Foreskin keratinocyte (primary cell): ENCODE measurements at places on chromosomes 16 and 17. TPM values are rescaled to one million over a fixed set of nuclear protein-coding genes. Genes with fewer than 3 reads are reported as not detected.
A peak's percentile ranks its signal among the peaks of the same experiment; 100 is the strongest.

Gene ATAD5
- 8.3 and 9.2 TPM in 2 replicates for total RNA-seq

Gene CTRB1
- not detected in 2 replicates for total RNA-seq

Gene SLFN14
- total RNA-seq: not detected in 2 replicates

Gene ICAM2
- 0.14 and 0.48 TPM in 2 replicates for total RNA-seq

Gene BRD7
- 71.0 and 78.8 TPM in 2 replicates for total RNA-seq

Gene CMTM2
- not detected in 2 replicates for total RNA-seq

Gene MYLK3
- 0.04 TPM in 1 of 2 replicates, not detected in the other for total RNA-seq

Gene LHX1
- not detected in 2 replicates for total RNA-seq

Gene TLCD3B
- total RNA-seq: 0.07 TPM in 1 of 2 replicates, not detected in the other

Gene KRTAP16-1
- total RNA-seq: not detected in 2 replicates

Gene VMO1
- total RNA-seq: 0.51 and 0.74 TPM in 2 replicates

DNA sequence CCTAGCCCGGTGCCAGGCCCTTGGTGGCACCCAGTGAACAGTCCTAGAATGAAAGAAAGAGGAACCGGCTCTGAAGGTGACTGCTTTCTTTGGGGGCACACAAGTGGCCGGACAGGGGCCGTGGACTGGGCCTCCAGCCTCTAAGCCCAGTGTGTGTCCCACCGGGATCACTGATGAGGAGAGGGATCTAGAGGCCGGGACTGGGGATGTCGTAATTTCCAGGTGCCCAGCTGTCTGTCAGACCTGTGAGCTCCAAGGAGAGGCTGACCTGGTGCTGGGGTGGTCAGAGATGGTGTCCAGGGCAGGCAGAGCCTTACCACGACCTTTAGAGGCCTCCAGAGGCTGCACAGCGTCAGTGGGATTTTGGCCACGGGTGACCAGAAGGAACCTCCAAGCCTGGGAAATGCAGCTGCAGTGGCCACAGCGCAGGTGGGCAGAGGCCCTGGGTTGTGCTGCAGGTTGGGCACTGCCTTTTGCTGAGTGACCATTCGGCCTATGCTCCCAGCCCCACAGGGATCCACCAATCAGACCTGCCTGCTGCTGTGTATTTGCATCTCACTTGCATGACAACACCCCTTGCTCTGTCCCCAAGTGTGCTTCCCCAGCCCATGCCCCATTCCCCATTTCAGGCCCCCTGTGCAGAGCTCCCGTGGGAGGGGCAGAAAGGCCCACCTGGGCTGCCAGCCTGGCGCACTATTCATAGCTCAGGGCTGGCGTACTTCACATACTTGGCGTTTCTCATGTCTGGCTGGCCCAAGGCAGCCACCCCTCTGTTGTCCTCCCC lies 12.5 kb downstream of the ARHGAP23 start:
- no peak for DNase-seq

- no peak for DNase-seq
Measured at GRCh38 chr17:63523253-63523855, at the start of gene KCNH6. Gene KCNH6 (plus strand): TSS chr17:63523358. CDS start chr17:63523414, 56 bp downstream.

DNA sequence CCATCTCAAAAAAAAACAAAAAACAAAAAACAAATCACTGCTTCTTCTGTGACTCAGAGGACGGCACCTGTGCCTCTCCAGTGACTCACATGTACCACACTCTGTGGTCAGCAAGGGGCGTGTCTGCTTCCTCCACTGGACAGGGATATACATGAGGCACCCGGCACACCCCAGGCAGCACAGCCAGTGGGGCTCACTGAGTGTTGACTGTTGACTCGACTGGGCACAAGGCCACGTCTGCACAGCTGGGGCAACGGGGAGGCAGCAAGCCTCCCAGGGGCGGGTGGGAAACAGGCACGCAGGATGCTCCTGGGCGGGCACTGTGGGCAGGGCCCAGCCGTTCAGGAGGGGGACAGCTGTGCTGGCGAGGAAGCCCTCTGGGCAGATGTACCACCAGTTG lies 64.1 kb downstream of the TIMM22 start:
- peak; percentile 81 for DNase-seq

DNA sequence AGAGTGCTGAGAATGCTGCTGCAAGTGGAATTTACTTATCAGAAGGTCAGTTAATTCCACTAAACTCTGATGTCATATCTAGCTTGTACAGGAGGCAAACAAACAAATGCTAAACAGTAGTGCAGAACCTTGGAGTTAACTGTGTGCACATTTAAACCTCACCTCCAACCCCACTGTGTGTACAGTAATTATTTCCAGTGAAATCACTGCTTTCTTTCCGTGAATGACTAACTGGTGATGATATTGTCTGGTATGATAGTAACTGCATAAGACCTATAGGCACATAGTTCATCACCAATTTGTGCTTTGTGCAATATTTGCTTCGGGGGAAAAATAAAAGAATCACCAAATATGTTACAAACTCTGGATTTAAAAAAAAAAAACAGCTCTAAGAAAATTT lies 492.5 kb upstream of the HSBP1 start:
- DNase-seq: peak; percentile 52

DNA sequence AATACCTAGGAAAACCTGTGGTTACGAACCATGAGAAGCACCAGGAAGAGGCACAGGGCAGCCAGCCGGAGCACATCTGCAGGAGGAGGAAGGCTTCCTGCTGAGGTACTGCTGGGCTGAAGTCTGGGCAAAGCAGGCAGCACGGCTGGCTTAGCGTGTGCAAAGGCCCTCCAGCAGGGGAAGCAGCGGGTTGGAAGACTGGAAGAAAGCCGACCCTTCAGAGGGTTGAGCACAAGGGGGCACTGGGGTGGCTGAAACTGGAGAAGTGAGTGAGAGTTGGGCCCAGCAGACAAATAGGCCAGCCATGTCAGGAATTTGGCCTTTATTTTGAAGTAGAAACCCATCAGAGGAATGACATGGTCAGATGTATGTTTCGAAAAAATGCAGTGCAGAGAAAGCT lies 12.1 kb upstream of the HSD3B7 start:
- DNase-seq: no peak

DNA sequence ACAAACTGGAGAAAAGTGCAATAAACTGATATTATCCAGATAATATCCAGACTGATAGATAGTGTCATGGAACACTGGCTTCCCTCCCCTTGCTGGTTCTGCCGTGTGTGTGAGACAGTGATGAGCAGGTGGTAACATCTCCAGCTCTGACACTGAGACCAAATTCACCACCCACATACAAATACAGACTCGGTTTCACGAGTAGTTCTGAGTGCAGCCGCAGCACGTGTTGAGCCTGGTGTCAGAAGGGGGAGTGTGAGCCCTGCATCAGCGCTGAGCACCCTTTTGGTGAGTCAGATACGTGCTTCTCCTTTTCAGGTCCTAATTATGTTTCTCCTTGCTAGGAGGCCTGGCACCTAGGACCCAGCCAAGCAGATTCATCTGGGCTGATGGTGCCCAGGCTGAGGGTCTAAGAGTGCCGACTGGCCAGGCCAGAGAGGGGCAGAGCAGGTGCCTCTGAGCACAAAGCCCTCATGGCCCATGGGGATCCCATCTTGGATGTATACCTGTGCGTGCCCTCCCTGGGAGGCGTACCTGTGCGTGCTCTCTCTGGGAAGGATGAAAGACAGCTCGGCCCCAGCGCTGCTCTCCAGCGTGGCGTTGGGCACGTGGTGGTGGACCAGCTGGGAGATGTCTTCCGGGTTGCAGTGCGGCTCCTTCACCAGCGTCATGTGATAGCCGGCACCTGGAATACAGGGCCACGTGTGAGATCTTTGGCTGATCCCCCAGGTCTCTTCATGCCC lies 27.3 kb upstream of the RNPS1 start:
- no peak for DNase-seq

GRCh38 chr17:13940858-13941665 lies 128.2 kb upstream of the COX10 start:
- DNase-seq: peak; percentile 32

- DNase-seq: no peak
Measured at GRCh38 chr17:78779850-78780249, 2.2 kb downstream of the CYTH1 start.

DNA sequence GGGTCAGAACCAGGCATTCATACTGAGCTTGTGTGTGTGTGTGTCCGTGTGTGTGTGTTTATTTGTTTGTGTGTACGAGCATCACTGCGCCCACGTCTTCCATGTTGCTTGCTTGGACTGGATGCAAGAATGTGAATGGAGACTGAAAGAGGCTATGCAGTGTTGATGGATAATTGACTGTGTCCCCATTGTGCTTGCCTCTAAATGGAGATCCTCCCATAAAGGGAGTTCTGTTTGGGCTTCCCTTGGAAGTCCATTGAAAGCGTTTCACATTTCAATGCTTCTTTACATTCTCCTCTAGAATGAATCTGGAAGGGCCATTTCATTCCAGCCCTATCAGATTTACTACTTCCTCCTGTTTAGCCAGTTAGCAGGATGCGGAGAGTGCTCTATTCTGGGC lies 124.0 kb downstream of the GP2 start:
- DNase-seq: no peak

- DNase-seq: peak; percentile 32
Measured at GRCh38 chr17:80832266-80832676, 159.4 kb upstream of the CHMP6 start.

- DNase-seq: no peak
Measured at GRCh38 chr17:48617471-48618255, 2.6 kb upstream of the HOXB8 start.

DNA sequence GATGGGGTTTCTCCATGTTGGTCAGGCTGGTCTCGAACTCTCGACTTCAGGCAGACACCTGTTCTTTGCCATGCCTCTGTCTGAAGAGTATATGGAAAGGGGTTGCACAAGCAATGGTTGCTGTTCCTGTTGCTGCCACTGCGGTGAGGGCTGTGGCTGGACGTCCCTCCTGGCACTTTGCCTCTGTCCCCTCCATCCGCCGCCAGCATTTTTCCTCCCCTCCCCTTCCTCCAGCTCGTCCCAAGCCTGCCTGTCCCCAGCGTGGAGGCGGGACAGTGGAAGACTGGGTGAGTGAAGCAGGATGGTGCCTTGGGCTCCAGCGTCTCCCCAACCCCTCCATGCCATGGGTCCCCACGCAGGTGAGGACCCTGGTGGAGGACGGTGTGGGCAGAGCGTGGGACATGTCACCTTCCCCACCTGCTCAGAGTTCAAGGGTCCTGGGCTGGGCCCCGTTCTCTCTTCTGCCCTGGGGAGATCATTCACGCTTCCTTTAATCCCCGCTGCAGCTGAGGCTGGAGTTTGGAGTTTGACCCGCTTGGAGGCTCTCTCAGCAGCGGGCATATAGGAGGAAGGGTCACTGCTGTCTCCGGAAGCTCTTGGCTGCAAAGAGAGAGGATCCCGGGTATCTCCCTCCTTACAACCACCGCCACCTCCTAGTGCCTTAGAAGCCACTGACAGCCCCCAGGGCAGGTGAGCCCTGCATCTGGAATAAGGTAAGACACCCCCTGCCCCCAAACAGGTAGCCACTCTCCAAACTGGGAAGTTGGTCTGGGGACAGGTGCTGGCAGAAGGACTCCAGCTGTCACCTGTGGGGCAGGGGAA lies at the start of gene SLC5A11:
Gene SLC5A11, plus strand, starts transcription at position 238 of the 822 bp plus-strand sequence. CDS start 12,681 bp downstream, outside the sequence.
- no peak for DNase-seq

GRCh38 chr16:5615868-5616642 lies 518.5 kb upstream of the EEF2KMT start:
- DNase-seq: no peak

GRCh38 chr16:70381604-70382342 lies 35.1 kb downstream of the DDX19A start:
- DNase-seq: peak; percentile 7

DNA sequence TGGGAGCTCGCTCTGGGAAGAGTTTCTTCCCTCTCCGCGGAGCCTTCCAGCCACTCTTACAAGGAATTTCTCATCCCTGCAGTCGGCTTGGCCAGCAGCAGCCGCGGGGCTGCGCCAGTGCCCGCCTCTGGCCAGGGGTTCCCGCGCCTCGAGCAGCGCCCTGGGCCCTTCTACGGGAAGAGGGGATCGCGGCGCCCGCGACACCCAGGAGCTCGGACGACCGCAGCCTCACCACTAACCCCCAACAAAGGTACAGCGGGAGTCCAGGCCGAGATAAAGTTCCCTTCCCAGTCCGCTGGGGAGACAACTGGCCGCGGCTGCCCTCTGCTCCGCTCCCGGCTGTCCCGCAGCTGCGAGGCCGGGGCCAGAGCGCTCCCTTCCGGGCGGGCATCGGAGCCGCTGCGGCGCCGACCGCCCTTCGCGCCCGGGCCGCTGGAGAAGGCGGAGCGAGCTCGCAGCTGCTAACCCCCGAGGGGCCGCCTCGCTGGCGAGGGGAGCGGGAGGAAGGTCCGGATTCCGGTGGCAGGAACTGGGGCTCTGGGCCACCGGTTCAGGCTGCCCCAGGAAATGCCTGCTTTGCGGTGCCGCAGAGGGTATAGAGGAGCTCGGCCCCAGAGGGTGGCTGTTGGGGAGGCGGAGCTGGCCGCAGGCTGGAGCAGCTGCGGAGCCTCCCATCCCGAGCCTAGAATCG lies 3.6 kb upstream of the HS3ST3B1 start:
- DNase-seq: no peak
